ENCODE measurements at places on chromosomes 3 and 15. TPM values are rescaled to one million over a fixed set of nuclear protein-coding genes. Genes with fewer than 3 reads are reported as not detected.

Gene GOLGA8Q
- 2.4 TPM for total RNA-seq

Gene PAK6
- total RNA-seq = 8.8 TPM

Gene STIMATE
- total RNA-seq = 6.3 TPM

Gene ZMYND10
- total RNA-seq = not detected

DNA sequence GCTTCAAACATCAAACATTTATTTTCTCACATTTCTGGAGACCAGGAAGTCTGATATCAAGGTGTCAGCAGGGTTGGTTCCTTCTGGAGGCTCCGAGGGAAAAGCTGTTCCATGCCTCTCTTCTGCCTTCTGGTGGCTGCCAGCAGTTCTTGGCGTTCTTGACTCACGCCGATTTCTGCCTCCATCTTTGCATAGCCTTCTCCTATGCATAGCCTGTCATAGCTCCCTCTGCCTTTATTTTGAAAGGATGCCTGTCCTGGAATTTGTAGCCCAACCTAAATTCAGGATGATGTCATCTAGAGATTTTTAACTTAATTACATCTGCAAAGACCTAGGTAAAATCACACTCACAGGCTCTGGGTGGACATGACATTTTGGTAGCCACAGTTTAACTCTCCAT is 70.4 kb downstream of the RGMA start:
- DNase-seq = no peak

- no peak for DNase-seq
These were observed 128.3 kb upstream of the ZNF385D start for GRCh38 chr3:21879184-21879886.

DNA sequence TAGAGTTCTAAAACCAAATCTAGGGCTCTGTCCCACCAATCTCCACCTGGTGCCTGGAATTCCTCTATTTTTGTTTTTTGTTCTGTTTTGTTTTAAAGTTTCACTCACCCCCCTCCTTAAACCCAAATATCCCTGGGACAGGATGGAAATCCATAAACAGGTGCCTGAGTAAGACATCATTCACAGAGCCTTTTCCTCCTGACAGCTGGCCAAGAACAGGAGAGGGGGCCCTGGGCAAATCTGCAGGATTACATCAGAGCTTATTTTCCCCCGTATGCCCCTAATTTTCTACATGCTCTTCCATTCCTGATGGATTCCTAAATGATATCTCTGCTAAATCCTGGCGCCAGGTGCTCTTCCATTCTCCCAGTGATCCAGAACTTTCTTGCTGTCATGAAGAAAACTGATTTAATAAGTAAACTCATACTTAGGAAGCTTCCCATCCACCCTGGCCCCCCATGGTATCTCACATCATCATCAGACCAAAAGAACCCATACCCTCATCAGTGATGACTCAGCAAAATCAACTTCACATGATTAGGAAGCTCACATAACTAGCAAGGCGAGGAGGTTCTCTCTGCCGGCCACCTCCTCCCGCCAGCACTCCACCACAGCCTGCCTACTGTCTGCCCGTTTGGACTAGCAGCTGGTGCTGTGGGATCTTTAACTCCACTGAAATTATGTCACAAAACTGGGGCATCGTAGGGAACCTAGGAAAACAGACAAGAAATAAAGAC is 61.0 kb downstream of the LIPC start:
- no peak for DNase-seq

- no peak for DNase-seq
These were observed 29.6 kb downstream of the CPOX start for GRCh38 chr3:98563661-98564281.

DNA sequence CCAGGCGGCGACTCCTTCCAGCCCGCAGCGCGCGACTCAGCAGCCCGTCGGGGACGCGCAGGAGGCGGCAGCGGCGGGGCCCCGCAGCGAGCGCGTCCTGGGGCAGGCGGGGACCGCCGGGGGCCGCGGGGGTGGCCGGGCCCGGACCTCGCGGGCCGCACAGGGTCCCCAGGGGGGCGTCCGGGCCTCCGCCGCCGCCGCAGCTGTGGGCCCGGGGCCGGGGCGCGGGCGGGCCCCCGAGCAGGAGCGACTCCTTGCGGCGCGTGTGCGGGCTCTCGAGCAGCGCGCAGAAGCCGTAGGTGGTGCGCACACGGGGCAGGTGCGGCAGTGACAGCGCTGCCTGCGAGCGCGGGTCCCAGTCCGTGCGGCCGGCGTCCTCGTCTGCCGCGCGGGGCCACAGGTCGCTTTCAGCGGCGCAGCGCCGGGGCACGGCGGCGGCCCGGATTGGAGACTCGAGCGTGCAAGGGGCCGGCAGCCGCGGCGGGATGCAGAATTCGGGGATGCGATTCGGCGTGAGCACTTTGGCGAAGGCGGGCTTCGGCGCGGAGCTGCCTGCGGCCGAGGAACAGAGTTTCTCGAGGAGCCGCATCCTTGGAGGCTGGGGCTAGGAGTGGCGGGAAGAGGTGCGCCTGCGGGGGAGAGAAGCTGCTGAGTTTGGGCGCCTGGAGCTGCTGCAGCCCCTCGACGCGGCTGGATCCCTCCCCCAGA is 535 bp downstream of the C2CD4B start:
- DNase-seq = peak; percentile 33

DNA sequence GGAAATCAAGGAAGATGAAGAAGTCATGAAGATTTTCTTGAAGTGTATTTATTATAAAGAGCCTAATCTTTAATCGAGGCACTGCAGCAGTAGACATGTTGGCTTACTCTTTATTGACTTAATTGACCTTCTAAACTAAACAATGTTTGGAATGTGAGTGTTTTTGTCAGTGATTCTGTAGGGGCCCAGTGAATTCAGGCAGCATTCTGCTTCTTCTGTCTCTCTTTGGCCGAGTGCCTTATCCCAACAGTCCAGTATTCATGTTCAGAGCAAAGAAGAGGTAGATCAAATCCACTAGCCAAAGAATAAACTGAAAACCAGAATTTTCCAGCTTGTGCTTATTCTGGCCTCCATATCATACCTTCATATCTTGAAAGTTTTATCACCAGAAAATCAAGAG is 55.7 kb downstream of the RLBP1 start:
- DNase-seq = no peak

GRCh38 chr15:52290329-52290728 is 5.3 kb downstream of the MYO5C start:
- DNase-seq = no peak

- DNase-seq = no peak
These were observed 178.9 kb downstream of the IGF1R start for GRCh38 chr15:98827217-98827616.

DNA sequence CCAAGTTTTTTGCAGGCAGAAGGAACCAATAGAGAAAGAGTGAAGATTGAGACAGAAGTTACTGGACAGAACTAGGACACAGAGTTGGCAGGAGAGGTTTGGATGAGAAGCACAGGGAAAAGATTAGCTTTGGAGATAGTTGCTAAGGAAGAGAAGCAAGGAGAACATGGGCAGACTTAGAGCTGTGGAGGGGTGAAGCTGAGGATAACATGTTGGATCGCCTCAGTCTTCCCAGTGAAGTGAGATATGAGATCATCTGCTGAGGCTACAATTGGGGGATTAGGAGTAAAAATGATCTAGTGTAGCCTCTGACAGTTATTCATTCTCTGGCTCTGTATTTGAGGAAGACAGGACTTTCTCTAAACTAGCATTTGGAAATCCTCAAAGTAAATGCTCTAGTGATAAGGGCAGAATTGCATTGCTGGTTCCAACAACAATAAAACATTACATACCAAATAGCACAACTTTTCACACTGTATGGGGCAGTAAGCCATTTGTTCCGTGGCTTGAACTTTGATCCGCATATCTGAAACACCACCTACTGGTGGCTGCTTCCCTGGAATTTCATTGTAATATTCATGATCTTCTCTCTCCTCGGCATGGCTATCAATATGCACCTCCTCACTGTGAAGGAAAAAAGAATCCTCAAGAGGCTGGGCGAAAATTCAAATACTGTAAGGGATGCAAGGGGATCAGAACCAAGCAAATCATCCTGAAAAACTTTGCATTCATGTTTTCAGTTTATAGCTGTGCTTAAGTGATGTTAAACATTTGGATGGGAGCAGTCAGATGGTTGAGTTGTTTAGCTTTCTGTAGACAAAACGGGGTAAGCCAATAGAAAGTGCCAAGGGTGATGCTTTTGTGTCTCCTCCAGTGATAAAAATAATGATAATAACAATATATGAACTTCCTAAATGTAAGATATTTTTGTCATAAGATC is 22.2 kb upstream of the EID1 start:
- DNase-seq = no peak
